Endothelial cell (in vitro differentiated cells): ENCODE measurements at places on chromosomes 7 and 10. TPM values are rescaled to one million over a fixed set of nuclear protein-coding genes. Genes with fewer than 3 reads are reported as not detected.

- DNase-seq, result no peak
- H3K27me3 ChIP-seq, result no peaks in the 10 kb centered on the region
- H3K27ac ChIP-seq, result no peak overlapping the region
- H3K36me3 ChIP-seq, result no peaks in the 10 kb centered on the region
Measured at GRCh38 chr7:130700760-130701159, 14.4 kb upstream of the TSGA13 start.

DNA sequence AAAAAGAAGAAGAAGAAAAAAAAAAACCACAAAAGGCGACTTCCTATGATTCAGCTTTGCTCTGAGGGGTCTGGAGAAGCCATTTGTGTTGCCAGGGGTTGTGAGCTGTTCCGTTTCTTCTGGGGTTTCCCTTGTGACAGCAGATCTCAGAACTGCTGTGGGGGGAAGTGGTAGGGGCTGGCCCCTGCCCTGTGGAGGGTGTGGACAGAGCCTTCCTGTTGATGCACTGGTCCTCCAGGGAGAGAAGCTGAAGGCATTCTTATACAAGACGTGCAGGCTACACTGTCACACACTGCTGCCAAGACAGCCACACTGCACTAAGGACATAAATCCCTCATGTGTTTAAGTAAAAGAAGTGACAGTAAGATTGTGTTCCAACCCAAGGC is 17.3 kb upstream of the CSGALNACT2 start:
- no peaks in the 10 kb centered on the region for H3K4me1 ChIP-seq
- no peak overlapping the region for H3K27ac ChIP-seq
- no peak for DNase-seq
- H3K4me3 ChIP-seq, result no peak overlapping the region
- H3K27me3 ChIP-seq, result peaks cover 13% of the 10 kb centered on the region

GRCh38 chr7:84948634-84949033 is 238.2 kb downstream of the SEMA3D start:
- H3K36me3 ChIP-seq, result no peaks in the 10 kb centered on the region
- H3K27ac ChIP-seq, result no peak overlapping the region
- H3K4me1 ChIP-seq, result peaks cover 3% of the 10 kb centered on the region
- DNase-seq, result no peak
- no peak overlapping the region for H3K4me3 ChIP-seq

LRRD1 gene
- 0.59 TPM for total RNA-seq

DNA sequence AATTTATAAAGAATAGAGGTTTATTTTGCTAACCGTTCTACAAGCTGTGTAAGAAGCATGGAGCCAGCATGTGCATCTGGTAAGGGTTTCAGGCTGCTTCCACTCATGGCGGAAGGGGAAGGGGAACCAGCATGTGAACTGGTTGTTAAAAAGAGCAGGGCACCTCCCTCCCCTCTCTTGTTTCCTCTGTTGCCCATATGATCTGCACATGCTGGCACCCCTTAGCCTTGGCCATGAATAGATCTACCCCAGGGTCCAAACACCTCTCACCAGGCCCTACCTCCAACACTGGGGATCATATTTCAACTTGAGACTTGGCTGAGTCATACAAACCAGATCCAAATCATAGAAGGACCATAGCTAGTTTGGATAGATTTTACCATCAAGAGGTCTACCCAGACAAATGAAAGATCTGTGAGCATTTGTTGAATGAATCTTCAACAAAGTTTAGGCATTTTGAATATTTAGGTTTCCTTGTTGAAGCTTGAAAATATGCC is 36.0 kb upstream of the NRP1 start:
- no peaks in the 10 kb centered on the region for H3K36me3 ChIP-seq
- no peaks in the 10 kb centered on the region for H3K27me3 ChIP-seq
- H3K27ac ChIP-seq, result peak overlapping the region; percentile 49
- no peaks in the 10 kb centered on the region for H3K4me1 ChIP-seq

ANKRD7 gene
- total RNA-seq, result 2.8 TPM

VAX1 gene
- total RNA-seq, result 26.3 TPM

GRCh38 chr10:110803239-110803749 is 68.4 kb upstream of the PDCD4 start:
- no peak for DNase-seq
- no peak overlapping the region for H3K27ac ChIP-seq
- H3K27me3 ChIP-seq, result peaks cover 2% of the 10 kb centered on the region
- H3K4me3 ChIP-seq, result no peak overlapping the region
- no peaks in the 10 kb centered on the region for H3K36me3 ChIP-seq

DNA sequence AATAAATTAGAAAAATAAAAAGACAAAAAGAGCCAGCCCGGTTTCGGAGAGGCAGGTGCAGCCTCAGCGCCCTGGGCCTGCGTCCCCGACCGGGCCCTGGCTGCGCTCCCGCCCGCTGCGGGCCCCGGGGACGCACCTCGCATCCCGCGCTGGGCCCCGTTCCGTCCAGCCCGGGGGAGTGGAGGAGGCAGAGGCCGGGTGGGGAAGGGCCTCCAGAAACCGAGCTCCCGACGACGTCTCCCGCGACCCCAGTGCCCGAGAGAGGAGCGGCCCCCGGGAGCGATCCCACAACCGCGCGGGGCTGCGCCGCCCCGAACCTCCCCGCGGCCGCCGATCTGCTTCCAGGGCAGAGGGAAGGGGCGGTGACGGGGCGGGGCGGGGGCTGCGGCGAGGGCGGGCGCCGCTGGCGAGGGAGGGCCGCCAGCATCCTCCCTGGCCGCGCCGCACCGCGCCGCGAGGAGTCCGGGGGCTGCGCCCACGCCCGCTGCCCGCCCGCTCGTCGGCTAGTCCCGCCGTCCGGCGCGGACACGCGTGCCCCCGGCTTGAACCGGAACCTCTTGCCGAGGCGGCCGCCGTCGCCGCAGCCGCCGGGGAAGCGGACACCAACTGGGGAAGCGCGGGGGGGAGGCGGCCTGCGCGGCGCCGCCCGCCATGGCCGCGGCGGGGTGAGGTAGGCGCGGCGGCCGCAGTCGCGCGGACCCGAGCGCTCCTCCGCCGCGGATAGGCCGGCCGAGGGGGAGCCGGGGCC is at the start of gene CCNY:
TSS of gene CCNY (plus strand) at position 426 of the 748 bp plus-strand sequence. CDS start 545 bp downstream, outside the sequence.
- H3K4me3 ChIP-seq, result peak within 1 kb of the TSS; percentile 95
- H3K27me3 ChIP-seq, result peaks cover 11% of the 10 kb centered on the region
- H3K4me1 ChIP-seq, result peaks cover 52% of the 10 kb centered on the region
- H3K27ac ChIP-seq, result peak within 1 kb of the TSS; percentile 67
- peak; percentile 74 for DNase-seq

PTPN20 gene
- total RNA-seq, result 0.97 TPM

TMEM213 gene
- not detected for total RNA-seq

- H3K27me3 ChIP-seq, result peaks cover 10% of the 10 kb centered on the region
Measured at GRCh38 chr10:113165673-113166072, 215.6 kb downstream of the TCF7L2 start.

PRR15 gene
- total RNA-seq, result 2.9 TPM

GRCh38 chr7:135186261-135186540 is 15.7 kb upstream of the CYREN start:
- no peak for DNase-seq
- no peak overlapping the region for H3K4me3 ChIP-seq
- H3K36me3 ChIP-seq, result peaks cover 44% of the 10 kb centered on the region
- H3K4me1 ChIP-seq, result no peaks in the 10 kb centered on the region
- H3K27ac ChIP-seq, result no peak overlapping the region
- H3K27me3 ChIP-seq, result peaks cover 5% of the 10 kb centered on the region

BTAF1 gene
- total RNA-seq, result 30.0 TPM

GRCh38 chr7:108017776-108018151 is 14.8 kb upstream of the LAMB1 start:
- no peaks in the 10 kb centered on the region for H3K36me3 ChIP-seq
- H3K4me3 ChIP-seq, result no peak overlapping the region
- H3K27me3 ChIP-seq, result peaks cover 2% of the 10 kb centered on the region
- no peak overlapping the region for H3K27ac ChIP-seq
- no peak for DNase-seq
- peaks cover 20% of the 10 kb centered on the region for H3K4me1 ChIP-seq
